Activated T-helper 1 cell treated with Interleukin-2 at 50 U/mL for 16 hours (primary cell): ENCODE measurements at places on chromosomes 5 and 9.

GRCh38 chr5:99141534-99142128 lies 212.8 kb upstream of the CHD1 start:
- DNase-seq, result no peak

GRCh38 chr9:27866741-27867140 lies 293.5 kb upstream of the C9orf72 start:
- DNase-seq, result no peak

DNA sequence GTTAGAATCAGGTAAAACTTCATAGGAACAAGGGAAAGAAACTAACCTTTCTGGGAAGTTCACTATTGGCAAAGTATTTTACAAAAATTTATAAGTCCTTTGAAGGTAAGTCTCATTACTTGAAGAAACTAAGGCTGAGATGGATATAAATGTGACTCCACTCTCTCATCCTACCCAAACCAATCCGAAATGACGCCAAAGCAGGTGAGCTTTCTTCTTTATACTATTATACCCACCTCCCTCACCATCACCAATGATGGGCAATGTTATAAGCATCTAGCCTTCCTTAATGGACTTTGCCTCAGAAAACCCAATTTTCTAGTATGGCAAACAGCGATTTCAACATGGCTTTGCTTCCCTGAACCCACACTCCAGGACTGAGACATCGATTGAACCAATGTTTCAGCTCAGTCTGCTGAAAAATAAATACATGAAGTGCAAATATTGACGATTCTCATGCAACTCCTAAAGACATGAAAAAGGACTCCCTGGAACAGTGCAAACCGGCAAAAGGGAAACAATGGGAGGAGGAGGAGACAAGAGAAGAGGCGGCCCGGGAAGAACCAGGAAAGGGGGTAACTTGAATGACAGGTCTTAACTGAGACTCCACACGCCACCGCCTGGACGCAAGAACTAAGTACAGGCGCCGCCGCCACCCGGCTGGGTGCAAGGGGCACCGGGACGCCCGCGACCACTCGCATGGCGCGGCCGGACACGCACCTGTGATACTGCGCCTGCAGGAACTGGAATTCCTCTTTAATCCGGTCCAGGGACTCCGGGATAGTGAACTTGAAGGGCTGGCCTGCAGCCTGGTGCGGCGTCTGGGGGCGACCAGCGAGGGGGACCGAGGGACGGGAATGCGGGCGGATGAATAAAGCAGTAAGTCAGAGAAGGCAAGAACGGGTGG lies 2.5 kb downstream of the TLE1 start:
- no peak for DNase-seq

GRCh38 chr5:117183326-117183725 lies 608.7 kb upstream of the SEMA6A start:
- DNase-seq, result no peak

DNA sequence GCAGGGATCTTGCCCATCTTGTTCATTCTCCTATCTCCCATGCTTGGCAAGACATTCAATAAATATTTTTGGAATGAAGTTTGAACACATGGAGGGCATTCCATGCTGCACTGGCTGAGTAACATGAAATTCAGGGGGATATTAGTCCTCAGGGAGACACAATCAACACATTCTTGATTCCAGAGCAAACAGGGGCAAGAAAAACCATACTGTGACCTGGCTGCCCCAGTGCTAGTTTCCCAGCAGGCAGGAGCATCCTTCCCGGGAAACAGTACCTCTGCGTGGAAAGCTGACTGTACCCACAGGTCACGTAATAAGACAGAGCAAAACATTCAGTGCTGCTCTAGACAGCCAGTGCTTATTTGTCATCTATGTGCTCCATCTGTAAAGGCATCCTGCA lies 66.3 kb upstream of the SPOCK1 start:
- DNase-seq, result no peak

DNA sequence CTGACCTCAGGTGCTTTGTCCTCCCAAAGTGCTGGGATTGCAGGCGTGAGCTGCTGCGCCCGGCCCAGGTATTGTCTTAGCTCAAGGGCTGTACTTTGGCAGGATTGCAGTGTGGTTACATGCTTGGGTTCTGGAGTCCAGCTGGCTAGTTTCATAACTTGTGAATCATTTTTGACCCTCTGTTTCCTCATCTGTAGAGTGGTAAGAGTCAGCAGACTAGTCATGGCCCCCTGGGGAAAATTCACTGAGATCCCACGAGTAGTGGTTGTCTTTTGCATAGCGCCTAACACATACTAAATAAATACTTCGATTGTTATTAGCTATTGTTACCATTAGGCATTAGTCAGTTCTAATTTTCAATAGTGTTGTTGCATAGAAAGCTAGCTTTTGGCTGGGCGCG lies 14.3 kb downstream of the PTPA start:
- no peak for DNase-seq

- no peak for DNase-seq
These were observed 119.9 kb upstream of the ANKRD55 start for GRCh38 chr5:56352808-56353590.

DNA sequence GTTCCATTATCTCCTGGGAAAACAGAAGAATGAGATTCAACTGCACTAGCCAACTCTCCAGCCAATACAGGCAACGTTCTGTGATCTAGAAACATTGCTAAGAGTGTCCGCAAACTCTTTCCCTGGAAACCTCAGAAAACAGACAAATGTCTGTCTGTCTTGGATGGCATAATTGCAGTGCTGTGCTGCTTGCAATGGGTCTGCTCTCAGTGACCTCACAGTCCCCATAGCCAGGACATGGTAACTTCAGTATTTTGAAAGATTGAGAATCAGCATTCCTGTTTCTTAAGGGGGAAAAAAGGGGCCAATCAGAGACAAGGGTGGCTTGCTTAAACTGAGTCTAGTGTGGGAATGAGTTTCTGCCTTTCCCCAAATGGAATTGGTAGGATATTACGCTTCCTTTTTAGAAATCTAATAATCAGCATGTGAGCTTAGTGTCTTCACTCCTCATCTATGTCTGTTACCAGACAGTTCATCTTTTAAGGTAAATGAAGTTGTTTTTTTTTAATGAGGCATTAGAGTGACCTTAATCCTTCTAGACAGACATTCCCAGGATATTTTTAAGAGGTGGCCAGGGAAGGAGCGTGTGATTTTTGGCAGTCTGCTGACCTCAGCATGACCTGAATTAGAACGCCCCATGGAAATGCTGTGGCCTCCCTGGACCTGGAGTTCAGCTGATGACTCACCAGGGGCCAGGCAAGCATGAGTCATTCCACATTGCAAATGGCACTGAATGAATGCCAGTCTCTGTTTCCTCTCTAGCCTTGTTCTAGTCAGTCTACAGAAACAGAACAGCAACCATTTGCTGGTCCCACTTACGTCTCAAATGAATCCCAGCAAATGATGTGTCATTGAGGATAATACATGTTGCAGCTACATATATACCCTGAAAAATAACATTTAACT lies 210.2 kb upstream of the ACTBL2 start:
- DNase-seq, result no peak

DNA sequence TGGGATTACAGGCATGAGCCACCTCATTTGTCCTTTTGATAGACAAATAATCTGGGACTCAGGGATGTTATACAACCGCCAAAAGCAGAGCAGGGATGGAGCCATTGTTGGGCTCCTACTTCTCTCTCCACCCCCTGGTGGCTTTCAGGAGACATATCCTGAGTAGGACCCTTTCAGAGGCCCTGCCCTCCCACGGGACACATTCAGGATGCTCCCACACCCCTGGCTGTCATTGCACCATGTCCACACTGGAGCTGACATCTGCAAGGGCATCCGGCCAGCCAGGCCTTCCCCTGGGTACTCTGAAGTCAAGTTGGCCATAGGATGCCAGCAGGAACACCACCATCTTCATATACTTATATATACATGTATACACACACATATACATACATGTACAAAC lies 181.8 kb downstream of the SYK start:
- DNase-seq, result no peak

DNA sequence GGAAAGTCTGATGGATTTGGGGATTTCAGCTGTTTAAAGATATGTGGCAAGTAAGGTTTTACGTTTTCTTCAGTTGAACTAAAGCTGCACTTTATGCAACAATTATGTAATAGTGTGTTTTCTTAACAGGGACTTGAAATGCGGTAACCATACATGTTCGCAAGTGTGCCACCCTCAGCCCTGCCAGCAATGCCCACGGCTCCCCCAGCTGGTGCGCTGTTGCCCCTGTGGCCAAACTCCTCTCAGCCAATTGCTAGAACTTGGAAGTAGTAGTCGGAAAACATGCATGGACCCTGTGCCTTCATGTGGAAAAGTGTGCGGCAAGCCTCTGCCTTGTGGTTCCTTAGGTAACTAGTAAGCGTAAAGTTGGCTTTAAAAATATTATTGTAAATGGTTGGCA lies 28.5 kb downstream of the NFX1 start:
- DNase-seq, result no peak

GRCh38 chr9:16458696-16459420 lies 411.6 kb downstream of the BNC2 start:
- no peak for DNase-seq

DNA sequence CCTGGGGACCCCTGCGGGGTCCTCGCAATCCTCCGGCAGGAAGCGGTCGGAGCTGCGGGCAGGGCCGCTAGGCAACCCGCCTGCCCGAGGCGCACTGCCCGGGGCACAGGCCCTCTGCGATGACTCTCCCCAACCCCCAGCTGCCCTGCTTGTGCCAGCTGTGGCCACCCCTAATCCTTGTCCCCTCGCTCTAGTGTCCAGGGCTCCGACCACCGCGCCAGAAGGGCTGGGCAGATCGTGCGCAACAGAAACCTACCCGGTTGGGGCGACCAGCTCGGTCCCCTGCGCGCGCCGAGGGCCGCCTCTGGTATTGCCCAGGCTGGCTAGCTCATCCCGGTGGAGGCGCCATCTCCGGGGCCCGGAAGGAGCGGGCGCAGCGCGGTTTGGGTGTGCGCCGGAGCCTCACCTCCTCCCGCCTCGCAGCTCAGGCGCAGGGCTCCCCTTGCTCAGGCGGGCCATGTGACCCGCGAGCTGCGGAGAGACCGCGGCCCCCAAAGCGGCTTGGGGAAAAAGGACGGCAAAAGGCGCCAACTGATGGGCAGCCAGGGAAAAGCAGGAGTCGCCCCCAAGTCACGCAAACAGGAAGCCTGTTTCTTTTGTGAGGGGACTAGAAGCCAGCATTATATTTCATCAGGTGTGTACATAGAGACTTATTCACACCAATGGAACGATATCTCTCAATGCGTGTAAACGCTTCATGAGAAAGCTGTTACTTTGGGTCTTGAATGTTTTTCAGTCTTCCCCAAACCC lies 46.8 kb upstream of the RNF20 start:
- no peak for DNase-seq

DNA sequence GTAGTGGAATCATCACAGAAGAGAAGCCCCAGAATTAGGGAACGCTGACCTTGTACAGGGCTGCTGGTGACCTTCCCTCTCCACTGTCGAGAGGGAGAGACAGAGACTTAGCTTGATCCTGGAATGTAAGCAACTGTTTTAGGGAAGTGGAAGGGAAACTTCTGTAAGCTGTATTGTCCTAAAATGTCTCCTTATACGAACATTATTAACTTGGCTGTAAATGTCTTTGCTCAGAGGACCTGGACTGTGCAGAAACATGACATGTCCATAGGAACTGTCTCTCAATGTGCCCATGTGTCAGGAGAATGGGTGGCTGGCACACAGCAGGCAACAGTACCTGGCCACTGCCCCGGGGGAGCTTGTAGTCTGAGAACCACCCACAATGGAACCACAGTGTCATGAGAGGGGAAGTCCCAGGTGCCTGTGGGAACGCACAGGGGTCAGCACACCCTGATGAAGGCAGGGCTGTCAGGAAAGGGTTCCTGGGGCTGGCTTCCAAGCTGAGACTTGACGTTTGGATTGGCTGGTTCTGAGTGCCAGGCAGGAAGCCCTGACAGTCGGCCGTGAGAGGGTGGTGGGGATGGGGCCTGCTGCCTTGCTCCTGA lies 34.0 kb downstream of the DAP start:
- no peak for DNase-seq

GRCh38 chr9:73125651-73126050 lies 26.0 kb upstream of the ANXA1 start:
- no peak for DNase-seq

- no peak for DNase-seq
These were observed 71.4 kb upstream of the WDR41 start for GRCh38 chr5:77563475-77563874.

- DNase-seq, result no peak
These were observed 1.7 kb upstream of the RECK start for GRCh38 chr9:36035006-36035405.

- DNase-seq, result no peak
These were observed 145.4 kb upstream of the NREP start for GRCh38 chr5:111902436-111902835.

GRCh38 chr5:37208883-37209797 lies 40.0 kb downstream of the CPLANE1 start:
- no peak for DNase-seq

DNA sequence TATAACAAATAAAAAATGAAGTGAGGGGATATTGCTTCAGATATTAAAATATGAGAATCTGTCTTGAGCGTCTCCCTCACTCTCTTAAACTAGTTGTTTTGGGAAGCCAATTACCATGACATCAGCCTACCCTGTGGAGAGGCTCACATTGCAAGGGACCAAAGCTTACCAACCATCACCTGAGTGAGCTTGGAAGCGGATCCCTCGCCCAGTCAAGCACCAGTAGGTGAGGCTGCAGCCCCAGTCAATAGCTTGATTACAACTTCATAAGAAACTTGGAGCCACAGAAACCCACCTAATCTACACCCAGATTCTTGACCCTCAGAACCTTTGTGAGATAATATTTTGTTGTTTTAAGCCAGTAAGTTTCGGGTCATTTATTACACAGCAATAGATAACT lies 206.2 kb downstream of the CEMIP2 start:
- no peak for DNase-seq

GRCh38 chr5:121693864-121694263 lies 157.8 kb upstream of the FTMT start:
- DNase-seq, result no peak

DNA sequence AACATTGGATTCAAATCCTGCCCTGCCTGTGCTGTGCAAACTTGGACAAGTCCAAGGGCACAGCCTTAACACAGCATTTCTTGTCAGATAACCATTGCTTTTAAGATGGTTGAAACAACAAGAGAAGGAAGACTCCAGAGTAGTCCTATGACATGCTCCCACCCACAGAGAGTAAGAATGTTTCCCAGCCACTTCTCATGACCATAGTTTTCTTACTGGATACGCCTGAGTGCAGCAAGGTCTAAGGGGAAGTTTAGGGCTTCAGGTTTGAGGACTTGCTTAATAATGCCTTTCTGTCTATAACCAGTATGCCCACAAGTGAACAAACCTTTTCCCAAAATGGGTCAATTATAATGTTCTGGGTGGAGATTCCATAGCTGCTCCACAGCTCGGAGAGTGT lies 126.4 kb downstream of the SLF1 start:
- DNase-seq, result no peak
